Bone marrow (tissue), 2 donors: ENCODE measurements at places on chromosomes 6 and 20.

GRCh38 chr6:108798670-108799353 is 49.4 kb upstream of the ARMC2 start:
- DNase-seq, result no peak

GRCh38 chr6:27205375-27206278 is 41.9 kb upstream of the PRSS16 start:
- no peak for DNase-seq

- DNase-seq, result no peak
Observed at GRCh38 chr20:1857466-1857865, 37.7 kb upstream of the SIRPA start.

- no peak for DNase-seq
Observed at GRCh38 chr6:2546901-2547300, 203.8 kb downstream of the MYLK4 start.

DNA sequence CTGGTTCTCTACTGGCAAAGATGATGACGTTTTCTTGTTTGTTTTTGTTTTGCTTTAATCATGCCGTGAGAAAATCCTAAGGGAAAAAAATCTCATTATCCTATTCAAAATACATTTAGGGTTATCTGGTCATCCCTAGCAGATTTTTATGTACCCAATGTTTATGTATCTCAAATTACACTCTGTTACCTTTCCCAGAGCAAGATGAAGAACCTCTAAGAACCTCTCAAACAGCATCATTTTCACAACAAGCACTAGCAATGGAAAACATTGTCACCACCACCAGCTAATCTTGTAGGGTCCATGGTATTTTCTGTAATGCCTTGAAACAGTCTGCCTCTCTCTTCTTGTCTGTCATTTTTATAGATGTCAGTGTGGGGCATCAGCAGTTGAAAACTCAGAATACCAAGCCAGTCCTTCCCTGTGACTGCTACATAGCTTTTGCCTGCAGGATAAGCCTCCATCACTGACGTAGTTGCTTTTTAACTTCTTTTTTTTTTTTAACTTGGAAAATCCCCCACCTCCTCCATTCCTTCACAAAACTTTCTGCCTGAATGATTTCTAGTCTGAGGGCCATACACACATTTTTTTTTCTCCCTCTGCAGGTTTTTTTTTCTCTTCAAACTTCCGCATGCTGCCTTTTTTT is 2.4 kb upstream of the SNAP25 start:
- no peak for DNase-seq

DNA sequence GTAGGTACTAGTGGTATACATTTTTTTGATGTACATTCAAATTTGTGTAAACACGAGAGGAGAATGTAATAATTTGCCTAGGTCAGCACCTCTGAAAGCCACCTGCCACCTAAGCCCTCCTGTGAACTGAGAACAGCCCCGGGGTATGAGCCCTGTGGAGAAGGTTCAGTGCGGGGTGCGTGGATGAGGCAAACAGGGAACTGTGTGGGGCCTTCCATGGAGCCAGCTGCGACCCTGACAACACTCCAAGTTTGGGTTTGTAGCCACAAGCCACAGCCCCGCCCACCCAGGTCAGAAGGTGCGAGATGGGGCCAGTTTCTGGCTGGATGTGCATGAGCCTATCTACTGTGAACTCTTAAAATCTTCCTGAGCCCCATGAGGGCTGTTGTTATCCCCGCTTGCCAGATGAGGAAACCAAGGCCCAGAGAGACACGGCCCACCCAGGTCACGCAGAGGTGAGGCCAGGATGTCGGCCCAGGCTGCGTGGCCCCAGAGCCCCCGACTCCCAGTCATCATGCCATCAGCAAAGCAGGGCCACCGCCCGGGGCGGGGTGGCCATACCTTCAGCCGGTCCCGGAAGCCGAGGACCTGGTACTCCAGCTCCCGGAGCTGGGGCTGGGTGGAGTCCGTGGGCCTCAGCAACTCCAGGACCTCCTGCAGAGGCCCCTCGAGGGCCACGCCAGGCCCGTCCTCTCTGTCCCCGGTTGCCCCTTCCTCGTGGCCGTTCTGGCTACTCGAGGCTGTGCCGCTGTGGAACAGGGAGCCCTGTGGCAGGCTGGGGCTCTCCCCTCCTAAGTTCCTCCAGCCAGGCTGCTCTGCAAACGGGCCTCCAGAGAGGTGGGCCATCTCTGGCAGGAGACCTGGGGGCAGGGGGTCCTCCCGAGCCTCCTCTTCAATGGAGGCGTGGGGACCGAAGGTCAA is 89.6 kb downstream of the RIPOR3 start:
- no peak for DNase-seq

GRCh38 chr6:121880831-121881230 is 445.4 kb downstream of the GJA1 start:
- DNase-seq, result no peak

DNA sequence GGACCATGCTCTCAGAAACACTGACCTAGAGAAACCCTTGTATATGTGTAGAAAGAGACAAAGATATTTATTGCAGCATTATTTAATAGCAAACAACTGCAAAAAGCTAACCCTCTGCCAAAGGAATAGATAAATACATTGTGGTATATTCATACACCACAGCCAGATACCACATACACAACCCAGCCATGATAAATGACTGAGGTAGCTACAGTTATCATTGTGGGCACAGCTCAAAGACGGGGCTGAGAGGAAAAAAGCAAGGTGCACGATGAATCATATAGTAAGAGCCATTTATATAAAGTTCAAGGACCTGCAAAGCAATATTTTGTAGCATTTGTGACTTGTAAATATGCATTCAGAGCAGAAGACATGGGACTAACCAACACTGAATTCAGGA is 30.8 kb downstream of the RSPO4 start:
- DNase-seq, result no peak

DNA sequence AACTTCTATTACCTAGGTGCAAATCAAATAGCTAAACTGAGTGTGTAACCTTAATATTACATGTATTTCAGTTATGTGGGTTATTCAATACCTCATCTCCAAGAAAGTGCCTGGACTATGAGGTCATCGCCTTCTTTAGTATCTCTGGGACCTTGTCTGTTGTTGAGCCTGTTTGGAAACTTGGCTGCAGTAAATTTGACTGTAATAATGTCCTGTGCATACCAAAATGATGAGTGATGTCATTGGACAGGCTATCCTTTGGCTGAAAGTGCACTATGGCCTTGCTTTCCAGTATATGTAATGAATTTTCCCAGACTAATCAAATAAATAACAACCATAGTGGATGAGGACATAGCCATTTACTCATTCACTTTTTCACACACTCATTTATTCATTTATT is 455.1 kb downstream of the ADGRB3 start:
- DNase-seq, result no peak

GRCh38 chr20:43191946-43192863 is 2.5 kb upstream of the PTPRT start:
- no peak for DNase-seq

DNA sequence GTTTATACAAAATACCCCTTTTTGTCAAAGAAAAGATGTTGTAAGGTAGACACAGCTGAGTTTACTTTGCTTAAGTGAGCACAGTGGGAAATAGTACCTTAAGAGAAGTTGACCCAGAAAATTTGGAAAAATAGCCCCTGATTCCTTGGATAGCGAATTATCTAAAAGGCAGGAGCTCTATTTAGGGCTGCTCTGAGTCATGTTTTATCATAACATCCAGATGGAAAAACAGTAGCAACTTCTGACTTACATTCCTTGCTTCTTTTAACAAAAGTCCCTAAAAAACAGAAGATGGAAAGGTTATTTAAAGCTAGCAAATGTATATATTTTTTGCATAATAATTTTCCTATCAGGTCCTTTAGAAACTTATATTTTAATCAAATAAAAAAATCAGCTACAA is 59.0 kb downstream of the THEMIS start:
- no peak for DNase-seq

DNA sequence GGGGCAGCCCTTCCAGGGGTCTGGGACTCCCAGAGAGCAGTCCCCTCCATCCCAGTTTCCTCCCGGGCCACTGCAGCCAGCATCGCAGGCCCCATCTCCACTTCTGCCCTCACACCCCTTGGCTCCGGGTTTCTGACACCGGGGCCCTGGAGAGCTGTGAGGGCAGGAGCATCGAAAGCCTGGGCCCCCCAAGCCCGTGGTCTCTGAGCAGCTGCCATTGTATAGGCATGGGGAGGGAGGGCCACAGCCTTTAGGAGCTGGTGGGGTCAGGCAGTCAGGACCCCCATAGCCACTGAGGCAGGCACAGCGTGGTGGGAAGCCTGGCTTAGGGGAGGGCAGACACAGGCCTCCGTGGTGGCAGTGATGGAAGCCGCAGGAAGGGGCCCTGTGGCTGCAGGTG is 9.7 kb upstream of the GPSM3 start:
- no peak for DNase-seq
